Stimulated activated memory B cell treated with anti-CD40 and anti-IgM and Interleukin-4, amounts not matched to agents 10 μg/mL and 1 μg/mL and 100 μg/mL, for 72 hours (primary cell): ENCODE measurements at places on chromosomes 4 and X.

DNA sequence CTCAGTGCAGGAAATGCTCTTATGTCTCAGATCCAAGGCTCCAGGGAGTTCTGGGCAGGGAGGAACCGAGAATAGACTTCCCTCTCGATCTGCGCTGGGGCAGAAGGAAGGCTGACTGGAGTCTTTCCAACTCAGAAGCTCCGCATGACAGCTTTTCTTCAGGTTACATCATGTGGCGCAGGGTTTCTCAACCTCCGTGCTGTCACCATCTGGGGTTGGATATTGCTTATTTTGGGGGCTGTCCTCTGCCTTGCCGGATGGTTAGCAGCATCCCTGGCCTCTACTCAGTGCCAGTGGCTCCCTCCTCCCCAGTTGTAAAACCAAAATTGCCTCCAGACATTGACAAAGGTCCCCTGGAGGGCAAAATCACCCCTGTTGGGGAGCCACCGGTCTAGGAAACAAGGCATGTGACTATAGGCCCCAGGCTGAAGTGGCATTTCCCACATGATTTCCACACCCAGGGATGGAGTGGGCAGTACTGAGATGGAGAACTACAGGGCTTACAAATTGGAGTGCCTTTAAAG, 21.4 kb downstream of the REELD1 start:
- ATAC-seq: no peak

DNA sequence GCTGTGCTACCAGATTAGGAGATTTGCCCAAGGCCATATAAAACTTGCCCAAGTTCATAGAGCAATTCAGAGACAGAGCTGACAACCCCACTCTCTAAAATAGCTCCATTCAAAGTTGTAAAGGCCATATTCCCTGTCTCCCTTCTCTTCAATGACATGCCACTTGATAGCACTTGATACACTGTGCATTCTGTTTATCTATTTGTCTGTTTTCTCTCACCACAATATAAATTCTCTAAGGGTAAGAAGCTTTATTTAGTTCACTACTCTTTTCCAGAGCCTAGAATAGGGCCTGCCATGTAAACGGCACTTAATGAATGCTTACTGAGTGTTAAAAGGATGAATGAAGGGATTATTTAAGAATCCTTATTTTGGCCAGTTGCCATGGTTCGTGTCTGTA, 24.1 kb upstream of the MAP9 start:
- no peak for ATAC-seq

DNA sequence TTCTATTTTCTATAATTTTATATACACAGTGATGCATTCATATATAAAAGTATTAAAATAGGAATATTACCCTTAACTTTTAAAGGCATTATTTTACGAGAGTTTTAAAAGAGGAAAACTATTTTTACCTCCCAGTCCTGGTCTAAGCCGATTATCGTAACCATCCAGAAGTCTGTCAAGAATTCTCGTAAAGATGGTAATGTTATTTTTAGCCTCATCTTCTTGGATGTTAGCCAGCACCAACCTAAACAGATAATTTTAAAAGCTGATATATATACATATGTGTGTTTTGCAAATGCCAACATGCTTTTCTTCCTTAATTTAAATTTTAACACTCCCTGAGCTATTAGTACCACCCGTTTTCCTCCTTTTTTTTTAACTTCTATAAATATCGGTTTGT, 4.0 kb downstream of the GABRA2 start:
- no peak for ATAC-seq

- no peak for ATAC-seq
These were observed 5.2 kb downstream of the GABRA3 start for GRCh38 chrX:152445926-152446325.

DNA sequence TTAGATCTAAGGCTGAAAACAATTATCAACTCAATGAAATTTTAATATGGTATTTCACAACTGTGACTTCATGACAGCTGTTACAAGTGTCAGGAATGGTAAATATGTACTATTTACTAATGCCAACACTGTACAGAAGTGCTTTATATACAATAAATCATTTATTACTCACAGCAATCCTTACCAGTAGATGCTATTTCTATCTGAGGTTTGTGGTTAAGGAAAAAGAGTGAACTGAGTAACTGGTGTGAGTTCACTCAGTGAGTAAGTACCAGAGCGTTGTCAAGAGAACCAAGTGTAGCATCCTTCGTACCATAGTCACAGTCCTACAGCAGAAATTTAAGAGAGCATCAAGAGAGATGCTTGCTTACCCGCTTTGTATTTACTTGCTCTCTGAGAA, 23.3 kb downstream of the MTHFD2L start:
- ATAC-seq: no peak

DNA sequence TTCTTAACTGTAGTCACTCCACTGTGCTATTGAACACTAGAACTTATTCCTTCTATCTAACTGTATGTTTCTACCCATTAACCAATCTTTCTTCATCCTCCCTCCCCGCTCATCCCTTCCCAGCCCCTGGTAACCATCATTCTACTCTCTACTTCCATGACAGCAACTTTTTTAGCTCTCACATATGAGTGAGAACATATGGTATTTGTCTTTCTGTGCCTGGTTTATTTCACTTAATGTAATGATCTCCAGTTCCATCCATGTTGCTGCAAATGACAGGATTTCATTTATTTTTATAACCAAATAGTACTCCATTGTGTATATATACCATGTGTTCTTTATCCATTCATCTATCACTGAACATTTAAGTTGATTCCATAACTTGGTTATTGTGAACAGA, 186.5 kb downstream of the GABRB1 start:
- no peak for ATAC-seq

DNA sequence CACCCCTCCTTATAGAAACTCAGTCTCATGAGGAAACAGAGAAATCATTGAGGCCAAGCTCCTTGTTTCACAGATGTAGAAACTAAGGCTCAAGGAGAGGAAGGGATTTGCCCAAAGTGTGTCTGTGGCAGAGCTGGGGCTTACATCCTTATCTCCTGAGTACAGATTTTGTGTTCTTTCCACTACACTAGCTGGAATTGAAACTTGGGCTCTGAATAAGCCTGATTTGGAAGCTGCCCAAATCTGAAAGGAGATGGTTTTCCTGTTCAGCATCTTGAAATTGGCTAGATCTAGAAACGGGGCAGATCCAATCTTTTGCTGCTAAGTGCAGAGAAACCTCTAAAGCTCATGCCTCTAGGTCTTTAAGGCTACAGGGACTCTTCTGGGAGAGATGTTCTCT, 24.3 kb downstream of the AWAT2 start:
- no peak for ATAC-seq

DNA sequence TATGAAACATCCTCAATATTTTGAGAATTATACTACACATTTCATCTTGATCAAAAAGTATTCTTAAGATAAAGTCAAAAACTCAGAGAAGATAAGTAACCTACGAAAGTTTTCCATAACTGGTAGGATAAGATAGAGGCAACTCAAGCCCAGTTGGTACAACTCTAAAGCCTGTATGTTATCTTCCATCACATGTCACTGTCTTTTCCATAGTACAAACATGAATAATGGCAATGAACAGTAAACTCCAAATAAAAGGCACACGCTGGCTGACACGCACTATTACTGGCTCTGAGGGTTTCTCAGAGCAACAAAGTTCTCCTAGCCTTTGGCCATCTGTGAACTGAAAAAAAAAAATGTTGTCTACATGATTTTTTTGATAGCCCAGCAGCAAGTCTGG, 27.2 kb downstream of the LIN54 start:
- no peak for ATAC-seq

GRCh38 chr4:23877758-23878229, 12.1 kb downstream of the PPARGC1A start:
- ATAC-seq: no peak

DNA sequence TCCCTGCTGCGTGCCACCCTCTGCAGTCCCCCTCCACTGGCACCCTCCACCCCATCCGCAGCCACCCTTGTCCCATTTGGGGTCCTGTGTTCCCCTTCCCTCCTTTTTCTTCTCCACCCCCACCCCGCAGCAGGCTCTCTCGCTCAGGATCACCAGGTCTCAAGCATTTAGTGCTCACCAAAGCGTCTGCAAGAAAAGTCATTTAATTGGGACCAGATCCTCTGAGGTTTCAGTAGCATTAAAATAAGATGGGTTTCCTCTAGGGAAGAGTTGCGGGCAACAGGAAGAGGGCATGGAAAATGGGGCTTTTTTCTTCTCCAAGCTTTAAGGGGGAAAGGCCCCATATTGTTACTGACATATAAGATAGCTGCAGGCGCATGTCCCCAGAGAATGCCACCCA, 4.9 kb upstream of the HAUS7 start:
- no peak for ATAC-seq

GRCh38 chr4:186954956-186955355, 231.3 kb upstream of the FAT1 start:
- ATAC-seq: no peak

GRCh38 chr4:15495621-15496020, 25.9 kb downstream of the CC2D2A start:
- ATAC-seq: no peak

GRCh38 chr4:155208258-155209054, at the start of gene NPY2R:
NPY2R (plus strand) TSS chr4:155208636; CDS start chr4:155213940, 5,304 bp downstream.
- peak; percentile 6 for ATAC-seq
